ENCODE measurements at places on chromosomes 5 and 9.
A peak's percentile ranks its signal among the peaks of the same experiment; 100 is the strongest.

GRCh38 chr5:56328753-56329560 lies 95.8 kb upstream of the ANKRD55 start:
- DNase-seq: no peak

DNA sequence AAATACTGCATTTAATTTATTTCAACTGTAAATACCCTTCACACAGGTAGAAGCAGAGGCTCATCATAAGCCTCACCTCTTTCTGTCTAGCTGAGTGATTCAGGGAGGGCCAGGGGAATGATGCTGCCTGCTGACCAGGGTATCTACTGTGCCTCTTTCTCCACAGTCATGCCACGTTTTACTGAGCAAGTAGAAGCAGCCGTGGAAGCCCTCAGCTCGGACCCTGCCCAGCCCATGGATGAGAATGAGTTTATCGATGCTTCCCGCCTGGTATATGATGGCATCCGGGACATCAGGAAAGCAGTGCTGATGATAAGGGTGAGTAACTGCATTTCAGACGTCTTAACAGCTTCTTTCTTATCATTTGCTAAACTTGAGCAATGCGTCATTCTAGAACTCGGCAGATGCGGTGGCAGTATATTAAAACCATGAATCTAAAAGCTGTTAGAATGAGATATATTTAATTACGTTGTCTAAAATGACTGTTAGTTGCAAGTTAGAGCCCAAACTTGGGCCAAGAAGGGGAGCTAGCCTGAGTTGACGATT lies 50.0 kb upstream of the LRRTM2 start:
- DNase-seq: no peak

- DNase-seq: no peak
These were observed 344.8 kb downstream of the CSNK1G3 start for GRCh38 chr5:123856766-123857165.

GRCh38 chr5:178532666-178533065 lies 57.5 kb downstream of the COL23A1 start:
- no peak for DNase-seq

- DNase-seq: no peak
These were observed 4.1 kb downstream of the PTCD2 start for GRCh38 chr5:72324189-72324825.

DNA sequence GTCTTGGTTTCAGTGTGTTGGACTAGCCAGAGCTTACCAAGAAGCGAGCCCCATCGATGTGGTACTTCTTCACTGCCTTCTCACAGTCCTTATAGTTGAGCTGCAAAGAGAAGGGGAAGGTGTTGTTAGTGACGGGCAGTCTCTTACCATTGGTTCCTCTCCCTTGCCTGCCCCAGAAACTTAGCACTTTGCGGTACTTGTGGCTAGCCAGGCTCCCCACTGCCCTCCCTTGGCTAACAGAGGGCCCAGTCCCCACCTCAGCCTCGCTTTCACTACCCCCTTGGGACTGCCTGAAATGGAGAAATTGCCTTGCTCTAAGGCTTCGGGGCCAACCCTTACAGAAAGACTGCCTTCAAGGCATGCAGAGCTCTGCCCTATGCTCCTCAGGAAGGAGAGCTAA lies 4.3 kb downstream of the LCP2 start:
- no peak for DNase-seq

- no peak for DNase-seq
These were observed 6.3 kb upstream of the FAF2 start for GRCh38 chr5:176441921-176442323.

DNA sequence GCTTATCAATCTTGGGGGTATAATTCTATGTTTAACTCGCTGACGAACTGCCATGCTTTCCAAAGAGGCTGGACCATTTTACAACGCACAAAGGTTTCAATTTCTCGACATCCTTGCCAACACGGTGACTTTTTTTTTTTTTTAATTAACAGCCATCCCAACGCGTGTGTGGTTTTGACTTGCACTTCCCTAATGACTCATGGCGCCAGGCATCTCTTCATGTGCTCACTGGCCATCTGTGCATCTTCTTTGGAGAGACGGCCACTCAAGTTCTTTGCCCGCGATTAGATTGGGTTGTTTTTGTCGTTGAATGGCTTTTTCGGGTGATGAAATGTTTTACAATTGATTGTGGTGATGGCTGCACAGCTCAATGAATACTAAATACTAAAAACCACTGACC lies 12.5 kb upstream of the CARD9 start:
- DNase-seq: no peak

- no peak for DNase-seq
These were observed 324.7 kb upstream of the TLE4 start for GRCh38 chr9:79247021-79247420.

DNA sequence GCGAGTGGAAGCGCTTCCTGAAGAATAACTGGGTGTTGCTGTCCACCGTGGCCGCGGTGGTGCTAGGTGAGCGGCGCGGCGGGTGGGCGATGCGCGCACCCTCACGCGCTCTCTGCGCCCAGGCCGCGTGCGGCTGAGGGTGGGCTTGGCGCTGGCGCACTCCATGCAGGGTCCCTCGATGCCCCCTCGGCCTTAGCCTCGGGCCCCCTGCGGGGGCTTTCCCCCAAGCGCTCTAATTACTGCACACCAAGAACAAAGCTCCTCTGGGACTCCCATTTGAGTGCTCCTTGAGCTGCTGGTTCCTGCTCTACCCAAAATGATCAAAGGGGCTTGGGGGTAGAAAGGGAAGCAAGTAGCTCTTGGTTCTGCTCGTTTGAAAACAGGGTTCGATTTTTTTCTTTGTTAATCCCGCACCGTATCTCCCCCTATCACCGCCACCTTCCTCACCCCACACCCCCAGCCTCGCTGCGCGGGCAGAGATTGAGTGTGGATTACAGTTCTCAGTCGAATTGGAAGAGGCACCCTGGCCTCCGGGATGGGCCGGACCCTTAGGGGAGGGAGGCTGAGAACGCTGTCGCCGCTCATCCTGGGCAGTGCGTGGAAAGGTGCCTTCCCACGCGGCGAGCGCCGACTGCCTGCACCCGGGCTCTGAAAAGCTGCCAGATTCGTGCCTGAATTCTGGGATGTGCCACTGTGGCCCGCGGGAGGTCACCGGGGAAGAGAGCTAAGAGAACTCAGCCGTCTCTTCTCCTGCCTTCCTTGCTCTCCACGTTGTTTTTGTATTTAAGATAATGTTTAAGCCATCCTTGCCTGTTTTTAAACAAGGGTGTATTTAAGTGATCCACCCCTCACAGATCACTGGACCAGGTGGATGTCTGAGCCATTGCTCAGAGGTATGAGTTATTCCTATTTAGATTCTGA lies 697 bp downstream of the SLC1A1 start:
- no peak for DNase-seq

GRCh38 chr9:70374962-70375618 lies 39.4 kb downstream of the KLF9 start:
- DNase-seq: no peak

- no peak for DNase-seq
These were observed 72.3 kb upstream of the TNPO1 start for GRCh38 chr5:72744136-72744535.

DNA sequence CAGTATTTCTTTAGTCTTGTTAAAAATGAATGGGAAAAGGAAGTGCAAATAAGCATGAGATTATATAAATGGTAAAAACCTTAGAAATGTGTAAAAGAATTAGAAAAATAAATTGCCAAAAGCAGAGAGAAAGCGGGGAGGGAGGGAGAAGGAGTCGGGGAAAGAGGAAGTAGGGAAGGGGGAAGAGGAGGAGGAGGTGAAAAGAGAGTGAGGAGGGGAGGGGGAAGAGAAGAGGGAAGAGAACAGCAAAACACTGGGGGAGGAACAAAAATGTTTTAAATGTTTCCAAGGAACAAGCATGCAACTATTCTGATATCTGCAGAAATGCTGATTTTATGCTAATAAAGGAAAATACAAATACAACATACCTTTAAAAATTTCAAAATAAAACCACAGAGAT lies 317.5 kb downstream of the PIK3R1 start:
- DNase-seq: no peak

GRCh38 chr9:34989946-34990635 lies 546 bp downstream of the DNAJB5 start:
- DNase-seq: no peak

- no peak for DNase-seq
These were observed 58.8 kb upstream of the TMEM171 start for GRCh38 chr5:73061593-73061992.

DNA sequence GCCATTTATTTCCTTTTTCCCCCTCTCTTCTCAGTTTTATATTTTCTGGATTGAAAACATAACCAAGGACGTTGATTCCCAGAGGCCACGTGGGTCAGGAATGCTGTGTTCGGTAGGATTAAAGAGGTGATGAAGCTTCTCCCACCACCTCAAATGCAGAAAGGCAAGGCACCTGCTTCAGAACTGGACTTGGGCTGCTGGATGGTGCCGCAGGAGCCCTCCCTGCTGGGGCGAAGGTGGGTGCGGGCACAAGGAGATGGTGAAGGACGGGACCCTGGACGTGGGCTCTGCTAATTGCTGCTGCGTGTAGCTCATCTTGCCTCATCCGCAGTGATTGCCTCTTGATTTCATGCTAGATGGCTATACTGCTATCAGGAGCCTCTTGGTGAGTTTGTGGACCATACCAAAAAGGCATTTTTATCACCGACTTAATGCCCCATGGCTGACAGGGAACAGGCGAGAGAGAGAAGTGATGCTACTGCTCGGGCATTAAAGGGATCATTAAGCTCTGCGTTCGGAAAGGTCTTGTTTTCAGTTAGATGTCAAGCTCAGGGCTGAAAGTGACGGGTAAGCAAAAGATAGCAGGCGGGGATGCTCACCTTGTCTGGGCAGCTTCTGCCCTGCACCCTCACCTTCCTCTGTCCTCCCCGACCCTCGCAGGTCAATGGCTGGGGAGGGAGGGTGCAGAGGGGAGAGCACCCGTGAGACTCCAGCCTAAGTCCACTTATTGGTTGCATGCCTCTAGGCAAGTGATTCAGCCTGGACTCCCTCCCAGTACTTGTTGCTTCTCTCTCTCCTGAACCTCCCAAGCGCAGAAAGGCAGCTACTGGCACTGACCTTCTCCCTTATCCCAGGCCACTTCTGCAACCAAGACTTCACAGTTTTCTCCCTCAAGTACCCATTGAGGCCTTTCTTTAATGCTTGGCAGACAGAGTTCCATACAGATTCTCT lies 71.6 kb upstream of the FSTL4 start:
- no peak for DNase-seq

- no peak for DNase-seq
These were observed 73.0 kb downstream of the TMEM161B start for GRCh38 chr5:88195636-88196035.

DNA sequence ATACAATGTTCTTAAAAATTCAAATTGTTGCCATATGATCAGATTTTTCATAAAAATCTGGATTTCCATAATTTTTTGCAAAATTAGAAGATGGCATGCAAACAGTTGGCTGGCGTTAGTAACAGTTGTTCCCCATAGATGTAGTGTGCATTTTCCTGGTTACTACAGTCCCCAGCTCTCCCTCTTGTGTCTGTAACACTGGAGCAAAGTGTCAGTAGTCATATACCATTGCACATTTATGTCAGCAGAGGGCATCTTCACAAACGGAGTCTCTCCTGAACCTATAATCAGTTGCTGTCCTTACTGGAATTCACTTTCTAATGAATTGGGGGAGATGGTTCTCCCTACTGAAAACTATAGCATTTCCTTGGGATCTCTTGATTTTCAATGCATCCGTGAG lies 44.7 kb upstream of the DMAC1 start:
- peak; percentile 3 for DNase-seq

GRCh38 chr9:113770396-113770795 lies 105.7 kb upstream of the ZNF618 start:
- DNase-seq: no peak

- DNase-seq: no peak
These were observed 62.9 kb upstream of the SIMC1 start for GRCh38 chr5:176175101-176175852.

- no peak for DNase-seq
These were observed 83.8 kb downstream of the DAB2IP start for GRCh38 chr9:121735065-121735792.

GRCh38 chr5:81767938-81768337 lies 17.0 kb upstream of the SSBP2 start:
- DNase-seq: no peak

- no peak for DNase-seq
These were observed 197.7 kb upstream of the OTULINL start for GRCh38 chr5:14383923-14384322.

DNA sequence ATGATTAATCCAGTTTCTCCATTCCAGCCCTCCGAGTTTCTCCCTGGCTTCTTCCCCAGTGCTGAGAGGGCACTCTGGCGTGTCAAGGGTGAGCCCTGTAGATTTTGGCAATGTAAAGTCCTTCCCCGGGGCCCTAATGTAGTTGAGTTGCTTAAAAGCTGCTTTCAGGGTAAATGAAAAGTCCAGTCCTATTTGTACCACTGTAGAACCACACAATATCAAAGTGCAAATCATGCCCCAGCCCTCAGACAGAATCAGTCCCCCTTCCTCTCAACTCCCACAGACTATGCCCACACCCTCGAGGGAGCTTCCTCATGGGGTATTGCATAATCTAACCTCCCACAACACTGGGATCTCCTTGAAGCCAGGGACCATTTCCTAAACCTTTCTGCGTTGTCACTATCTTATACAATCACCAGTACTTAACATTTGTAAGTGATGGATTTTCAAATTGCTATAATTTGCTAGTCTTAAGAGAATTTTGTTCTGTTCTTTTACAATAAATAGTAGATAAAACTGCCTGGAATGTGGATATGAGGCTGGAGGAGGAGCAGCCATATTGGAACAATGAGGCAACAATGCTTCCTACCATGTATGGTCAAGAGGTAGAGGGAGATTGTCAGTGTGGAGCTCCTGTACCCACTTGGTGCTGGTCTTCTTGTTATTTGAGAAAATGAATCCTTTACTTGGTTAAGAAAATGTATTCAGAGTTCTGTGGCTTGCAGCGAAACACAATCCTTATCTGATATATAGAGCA lies 34.4 kb downstream of the ZNF366 start:
- DNase-seq: peak; percentile 68

DNA sequence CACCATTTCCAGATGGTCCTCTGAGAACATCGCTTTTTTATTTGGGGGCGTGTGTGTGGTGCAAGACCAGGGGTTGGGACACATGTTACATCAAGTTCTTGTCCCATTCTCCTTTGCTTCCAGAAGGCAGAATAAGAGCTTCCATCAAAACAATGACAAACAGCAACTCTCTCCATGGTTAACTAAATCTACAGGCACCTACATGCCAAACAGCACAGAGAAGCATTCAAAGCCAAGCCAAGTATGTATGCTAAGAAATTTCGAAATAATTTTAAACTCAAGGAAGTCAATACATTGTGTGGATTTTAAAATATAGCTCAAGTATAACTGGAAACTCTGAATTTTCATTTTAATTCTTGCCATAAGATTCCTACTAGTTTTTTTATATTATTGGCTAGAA lies 105.6 kb downstream of the SEC61B start:
- no peak for DNase-seq

- no peak for DNase-seq
These were observed 399.1 kb downstream of the MAN2A1 start for GRCh38 chr5:110088676-110089436.

DNA sequence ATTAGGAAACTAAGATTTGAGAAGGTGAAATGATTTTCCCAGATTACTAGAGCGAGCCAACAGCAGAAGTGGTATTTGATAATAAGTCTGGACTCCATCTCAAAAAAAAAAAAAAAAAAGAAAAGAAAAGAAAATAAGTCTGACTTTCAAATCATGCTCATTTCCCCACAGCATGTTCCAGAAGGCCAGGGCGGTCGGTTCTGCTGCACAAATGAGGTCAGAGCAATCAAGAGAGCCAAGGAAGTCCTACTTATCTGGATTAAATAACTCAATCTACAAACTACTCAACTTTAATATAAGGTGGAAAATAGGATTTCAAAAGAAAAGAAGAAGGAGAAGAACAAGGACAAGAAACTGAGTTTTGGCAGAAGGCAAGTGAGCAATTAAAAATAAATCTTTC lies 130.4 kb upstream of the RASA1 start:
- no peak for DNase-seq

GRCh38 chr5:150525781-150526180 lies 17.9 kb downstream of the NDST1 start:
- DNase-seq: no peak

Measured in stromal cell of bone marrow (primary cell).